ENCODE measurements at places on chromosomes 6 and 20.

DNA sequence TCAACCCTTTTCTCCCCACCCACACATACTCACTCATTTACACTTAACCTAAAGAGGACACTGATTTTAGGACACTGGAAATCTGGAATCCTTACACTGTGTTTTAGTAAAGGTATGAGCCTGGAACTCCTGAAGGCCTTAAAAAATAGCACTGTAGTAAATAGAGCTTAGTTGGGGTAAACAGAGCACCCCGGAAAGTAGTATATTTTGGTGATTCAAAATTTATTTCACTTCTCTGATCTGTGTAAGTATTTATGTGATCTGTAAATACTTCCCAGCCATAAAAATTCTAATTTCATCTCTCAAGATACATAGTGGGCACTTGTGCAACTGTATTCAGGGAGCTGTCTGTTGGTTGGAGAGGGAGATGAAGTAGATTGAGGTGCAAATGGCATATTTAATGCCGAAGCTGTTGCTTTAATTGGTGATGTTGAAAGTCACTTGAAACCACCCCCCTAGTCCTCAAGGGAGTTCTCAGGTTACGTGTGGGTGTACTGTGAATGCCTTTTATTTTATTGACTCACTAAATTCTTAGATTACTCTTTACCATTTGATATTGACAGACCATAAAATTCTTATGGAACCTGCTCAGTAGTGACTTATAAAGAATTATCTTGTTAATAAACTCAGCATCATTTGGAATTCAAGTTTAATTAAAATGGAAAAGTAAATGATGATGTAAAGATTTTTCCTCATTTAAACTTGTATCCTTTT lies 154.9 kb downstream of the SOX4 start:
- no peak for DNase-seq

DNA sequence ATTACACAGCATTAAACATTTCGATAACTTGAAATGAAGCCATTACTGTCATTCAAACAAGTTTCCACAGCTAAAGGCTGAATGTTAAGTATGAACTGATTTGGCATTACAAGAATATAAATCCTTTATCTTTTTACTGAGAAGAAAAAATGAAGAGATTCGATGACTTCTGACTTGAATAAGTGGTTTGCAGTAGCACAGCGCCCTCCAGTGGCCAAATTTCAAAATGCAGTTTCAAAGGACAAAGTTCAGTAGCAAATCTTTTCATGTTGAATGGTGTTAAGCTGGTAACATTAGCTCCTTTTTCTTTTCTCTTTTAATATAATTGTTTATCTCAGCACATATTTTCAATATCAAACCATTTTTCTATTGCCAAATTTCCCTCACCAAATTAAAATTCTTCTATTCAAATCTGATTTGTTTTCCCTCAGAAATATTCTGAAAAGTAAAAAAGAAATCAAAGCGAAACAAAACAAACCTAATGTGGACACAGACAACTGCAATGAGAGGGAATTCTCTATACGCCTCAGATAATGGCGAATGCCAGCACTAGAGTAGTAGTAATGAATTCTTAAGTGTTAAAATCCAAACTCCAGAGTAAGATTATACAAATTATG lies 145.7 kb downstream of the BTBD9 start:
- peak; percentile 47 for DNase-seq

- DNase-seq: no peak
Observed at GRCh38 chr6:108920751-108921150, 72.5 kb downstream of the ARMC2 start.

GRCh38 chr6:90406957-90407356 lies 110.3 kb upstream of the BACH2 start:
- no peak for DNase-seq

- no peak for DNase-seq
Observed at GRCh38 chr6:999552-999951, 306.6 kb upstream of the EXOC2 start.

DNA sequence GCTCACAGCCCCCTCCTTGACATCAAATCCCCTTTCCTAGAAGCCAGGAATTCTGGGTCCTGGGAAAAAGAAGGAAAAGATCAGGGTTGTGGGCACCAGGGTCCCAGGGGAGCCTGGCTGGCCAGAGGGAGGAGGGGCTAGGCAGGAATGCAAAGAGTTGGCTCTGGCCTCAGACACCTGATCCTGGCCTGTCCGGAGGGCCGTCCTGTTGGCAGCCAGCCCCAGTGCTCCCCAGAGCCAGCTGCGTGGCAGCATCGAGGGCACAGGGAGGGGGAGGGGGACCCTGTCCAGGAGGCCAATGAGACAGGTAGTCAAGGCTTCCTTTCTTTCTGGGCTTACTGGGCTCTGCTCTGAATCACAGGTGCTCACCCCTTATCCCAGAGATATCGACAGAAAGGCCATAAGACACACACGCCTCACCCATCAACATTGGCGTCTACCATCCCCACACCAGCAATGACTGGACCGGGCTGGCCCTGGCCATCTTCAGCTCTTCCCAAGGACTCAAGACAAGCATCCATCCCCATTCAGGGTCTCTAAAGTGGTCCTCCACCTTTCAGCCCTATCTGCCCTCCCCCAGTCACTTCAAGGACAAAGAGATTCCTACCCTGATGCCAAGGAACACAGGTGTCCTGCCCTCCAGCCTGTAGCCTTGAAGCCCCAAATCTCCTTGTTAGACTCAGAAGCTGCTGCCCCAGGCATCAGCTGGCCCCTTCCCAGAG lies 723 bp downstream of the COL11A2 start:
- no peak for DNase-seq

- DNase-seq: no peak
Observed at GRCh38 chr6:163984124-163984936, 569.8 kb downstream of the QKI start.

- DNase-seq: no peak
Observed at GRCh38 chr20:17560344-17561074, 9.4 kb upstream of the DSTN start.

- peak; percentile 21 for DNase-seq
Observed at GRCh38 chr20:35978041-35978513, 9.7 kb downstream of the CNBD2 start.

GRCh38 chr6:31083742-31084354 lies 28.5 kb downstream of the C6orf15 start:
- no peak for DNase-seq

DNA sequence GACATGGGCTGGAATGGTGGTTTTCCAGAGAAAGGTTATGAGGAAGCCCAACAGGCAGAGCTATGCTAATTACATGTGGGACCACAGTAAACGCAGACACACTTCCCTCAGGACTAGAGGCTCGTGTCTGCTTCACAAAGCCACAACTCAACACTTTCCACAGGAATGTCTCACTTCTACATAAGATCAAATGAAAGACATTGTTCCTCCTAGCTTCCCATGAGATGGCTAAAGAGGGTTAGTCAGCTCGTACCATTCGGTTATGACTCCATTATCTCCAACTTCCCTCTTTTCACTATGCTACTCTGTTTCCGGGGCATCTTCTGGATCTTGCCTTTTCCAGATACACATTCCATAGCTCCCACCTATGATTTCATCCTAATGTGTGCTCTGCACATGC lies 29.1 kb upstream of the ZC3H12D start:
- no peak for DNase-seq

DNA sequence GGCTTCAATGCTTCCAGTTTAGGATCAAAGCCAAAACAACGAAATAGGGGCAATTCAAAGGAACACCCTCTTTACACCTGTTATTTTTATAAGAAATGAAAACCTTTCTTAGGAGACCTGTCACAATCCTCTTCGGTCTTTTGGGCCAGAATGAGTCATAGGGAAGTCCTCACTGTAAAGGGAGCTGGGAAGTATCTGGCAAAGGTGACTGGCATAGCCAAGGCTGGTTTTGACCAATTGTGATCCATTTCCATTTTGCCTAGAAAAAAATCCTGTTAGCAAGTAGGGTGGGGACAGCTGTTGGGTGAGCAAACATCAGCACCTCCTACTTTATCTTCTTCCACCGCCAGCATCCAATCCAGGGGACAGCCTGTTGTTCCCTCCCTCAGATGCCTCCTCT lies 343.2 kb upstream of the SULF2 start:
- DNase-seq: no peak

DNA sequence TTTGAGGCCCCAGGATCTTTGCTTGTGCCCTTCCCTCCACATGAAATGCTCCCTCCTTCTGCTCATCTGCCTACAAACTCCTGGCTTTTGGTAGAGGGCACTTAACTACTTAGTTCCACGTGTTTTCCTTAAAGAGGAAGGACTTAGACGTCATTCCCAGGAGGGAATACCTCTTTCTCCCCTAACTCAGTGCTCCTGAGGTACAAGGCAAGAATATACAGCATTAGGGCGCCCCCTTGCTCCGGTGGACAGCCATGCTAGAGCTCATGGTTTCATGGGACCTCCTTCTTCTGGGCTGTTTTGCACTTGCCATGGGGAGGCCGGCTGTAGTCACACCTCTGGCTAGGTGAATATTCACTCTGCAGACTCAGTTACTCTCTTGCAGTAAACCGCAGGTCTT lies 93.8 kb upstream of the LY86 start:
- no peak for DNase-seq

DNA sequence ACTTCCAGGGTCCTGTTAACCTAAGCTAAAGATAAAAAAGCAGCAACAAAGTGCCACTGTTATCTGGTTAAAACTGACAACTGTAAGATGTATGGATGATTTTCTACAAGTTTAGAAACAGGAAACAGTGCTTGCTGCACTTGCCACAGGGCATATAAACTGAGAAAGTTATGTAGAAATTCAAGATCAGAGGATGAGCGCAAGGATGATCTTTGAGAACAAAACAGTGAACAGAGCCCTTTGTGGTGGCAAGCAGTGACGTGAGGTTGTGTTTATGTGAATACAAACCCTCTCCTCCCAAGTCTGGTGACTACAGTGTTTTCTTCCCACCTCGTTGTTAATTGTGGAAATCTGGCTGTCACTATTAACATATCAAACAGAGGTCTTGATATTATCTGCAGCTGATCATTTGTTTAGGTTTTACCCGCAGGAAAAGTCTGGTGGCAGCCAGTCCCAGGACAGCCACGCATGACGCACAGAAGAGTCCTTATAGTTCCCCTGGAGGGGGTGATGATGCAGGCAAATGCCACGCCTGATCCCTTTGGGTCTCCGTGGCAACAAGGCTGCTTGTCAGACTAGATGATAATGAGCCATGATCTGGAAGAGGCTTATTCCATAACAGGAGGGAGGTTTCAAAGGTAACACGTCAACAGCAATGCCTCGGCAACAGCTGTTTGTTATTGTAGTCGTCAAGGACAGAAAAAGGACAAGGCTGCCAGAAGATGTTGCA lies 43.1 kb upstream of the TNFAIP3 start:
- DNase-seq: no peak

DNA sequence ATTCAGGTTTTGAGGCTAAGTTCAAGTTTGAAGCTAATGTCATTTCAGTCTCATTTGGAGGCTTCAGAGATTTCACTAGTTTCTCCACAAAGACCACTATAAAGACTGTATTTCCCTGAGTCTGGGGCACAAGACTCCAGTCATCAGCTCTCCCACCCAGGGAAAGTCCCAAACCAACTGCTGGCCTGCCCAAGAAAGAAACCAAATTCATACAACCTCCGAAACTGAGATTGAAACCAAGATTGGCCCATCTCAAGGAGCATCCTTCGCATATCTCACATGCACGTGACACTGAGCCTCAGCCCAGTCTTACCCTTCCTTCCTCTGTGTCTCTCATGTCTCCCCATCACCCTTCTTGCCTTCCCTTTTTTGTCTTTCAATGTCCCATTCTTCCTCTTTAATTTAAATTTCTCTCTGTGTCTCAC lies 3.5 kb upstream of the LTA start:
- no peak for DNase-seq

DNA sequence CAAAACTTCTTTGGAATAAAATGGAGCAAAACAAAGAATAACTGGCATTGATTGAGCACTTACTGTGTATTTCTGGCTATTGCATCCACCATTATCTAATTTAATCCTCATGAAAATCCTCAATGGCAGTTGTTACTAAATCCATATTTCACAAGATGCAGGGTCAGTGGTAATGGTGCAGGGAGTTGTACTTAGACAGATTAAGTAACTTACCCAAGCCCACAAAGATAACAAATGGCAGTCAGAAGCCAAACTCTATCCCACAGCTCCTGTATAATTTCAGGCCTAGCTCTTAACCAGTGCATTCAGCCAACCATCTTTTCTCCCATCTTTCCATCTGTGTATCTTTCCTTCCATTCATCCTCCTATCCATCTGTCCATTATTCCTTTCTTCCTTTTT lies 29.3 kb upstream of the SSTR4 start:
- no peak for DNase-seq

GRCh38 chr20:58017231-58017969 lies 211.1 kb downstream of the ANKRD60 start:
- DNase-seq: peak; percentile 44

DNA sequence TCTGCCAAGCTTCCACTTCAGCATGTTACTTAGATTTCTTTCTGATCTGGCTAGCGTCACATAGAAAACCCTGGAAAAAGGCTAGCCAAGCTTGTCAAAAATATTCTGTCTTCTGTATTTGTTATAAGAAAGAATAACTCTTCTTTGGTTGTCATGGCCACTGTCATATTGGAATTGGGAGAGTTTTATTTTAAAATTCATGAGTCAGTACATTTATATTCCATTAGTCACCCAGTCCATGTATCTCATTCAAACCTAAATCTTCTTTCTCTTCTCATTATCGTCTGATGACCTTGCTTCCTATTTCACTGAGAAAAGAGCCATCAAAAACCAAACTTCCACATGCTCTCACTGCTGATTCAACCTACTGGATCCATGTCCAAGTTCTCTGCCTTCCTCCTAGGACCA lies 65.7 kb downstream of the EPM2A start:
- peak; percentile 14 for DNase-seq

DNA sequence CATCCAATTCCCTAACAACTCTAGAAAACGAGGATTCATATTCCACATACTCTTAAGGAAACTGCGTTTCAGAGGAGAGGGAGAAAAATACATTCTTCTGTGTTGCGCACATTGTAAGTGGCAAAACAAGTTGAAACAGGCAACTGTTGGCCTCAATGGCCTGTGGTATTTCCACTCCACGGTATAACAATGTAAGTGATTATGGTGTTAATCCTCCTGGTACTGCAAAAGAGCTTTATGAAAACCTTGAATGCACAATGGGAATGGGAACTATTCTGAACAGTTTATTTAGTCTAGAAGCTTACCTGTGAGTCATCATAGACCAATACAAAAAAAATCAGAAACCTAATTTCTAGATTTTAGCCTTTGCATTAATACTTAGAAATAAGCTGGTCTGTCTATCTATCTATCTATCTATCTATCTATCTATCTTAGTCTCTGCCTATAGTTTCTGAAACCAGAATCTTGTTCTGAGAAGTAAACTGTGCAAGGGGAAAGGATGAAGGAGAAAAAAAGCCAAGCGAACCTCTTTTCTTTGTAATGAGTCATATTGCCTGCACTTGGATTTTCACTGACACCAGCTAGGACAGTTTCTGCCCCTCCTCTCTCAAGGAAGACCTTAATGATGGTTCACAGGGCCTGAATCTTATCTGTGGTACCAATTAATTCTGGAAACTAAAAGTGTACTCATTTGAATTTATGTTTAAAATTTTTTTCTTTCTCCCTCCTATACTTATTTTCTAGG lies 101.5 kb downstream of the RNF144B start:
- no peak for DNase-seq

- DNase-seq: no peak
Observed at GRCh38 chr6:41714556-41715273, 20.7 kb downstream of the TFEB start.
